Activated T-helper 2 cell treated with anti-CD3 and anti-CD28 coated beads, Interferon-gamma antibody, Interleukin-2, Interleukin-4, amounts not matched to agents 10 μg/mL and 5 μg/mL and 100 μg/mL, durations not matched to agents 14 hours and 24 hours and 36 hours (primary cell): ENCODE measurements at places on chromosomes 7 and 10. TPM values are rescaled to one million over a fixed set of nuclear protein-coding genes. Genes with fewer than 3 reads are reported as not detected.
A peak's percentile ranks its signal among the peaks of the same experiment; 100 is the strongest.

- peaks cover 66% of the 10 kb centered on the region for H3K27me3 ChIP-seq
- DNase-seq, result no peak
- H3K36me3 ChIP-seq, result no peaks in the 10 kb centered on the region
- no peak overlapping the region for H3K4me3 ChIP-seq
- H3K27ac ChIP-seq, result no peak overlapping the region
These were observed 304.6 kb downstream of the PRPF18 start for GRCh38 chr10:13891128-13892000.

DNA sequence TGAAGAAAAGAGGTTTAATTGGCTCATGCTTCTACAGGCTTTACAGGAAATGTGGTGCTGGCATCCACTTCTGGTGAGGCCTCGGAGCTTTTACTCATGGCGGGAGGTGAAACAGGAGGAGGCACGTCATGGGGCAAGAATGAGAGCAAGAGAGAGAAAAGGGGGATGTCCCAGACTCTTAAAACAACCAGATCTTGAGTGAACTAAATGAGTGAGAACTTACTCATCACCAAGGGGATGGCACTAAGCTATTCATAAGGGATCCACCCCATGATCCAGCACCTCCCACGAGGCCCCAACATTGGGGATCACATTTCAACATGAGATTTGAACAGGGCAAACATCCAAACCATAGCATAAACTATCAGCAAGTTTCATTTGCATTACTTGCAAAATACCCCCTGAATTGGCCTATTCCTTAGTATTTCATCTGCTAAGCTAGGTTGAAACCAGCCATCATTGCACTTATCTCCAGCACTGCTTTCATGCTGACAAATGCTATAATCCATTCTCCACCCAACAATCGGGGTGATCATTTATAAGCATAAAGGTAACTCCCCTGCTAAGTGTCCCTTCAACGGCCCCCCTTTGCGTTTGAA, 179.0 kb downstream of the NOC3L start:
- no peaks in the 10 kb centered on the region for H3K36me3 ChIP-seq
- H3K4me1 ChIP-seq, result no peaks in the 10 kb centered on the region
- no peak overlapping the region for H3K4me3 ChIP-seq

- no peak for DNase-seq
- H3K4me3 ChIP-seq, result no peak overlapping the region
- H3K4me1 ChIP-seq, result no peaks in the 10 kb centered on the region
- no peaks in the 10 kb centered on the region for H3K27me3 ChIP-seq
These were observed 84.0 kb downstream of the VPS41 start for GRCh38 chr7:38824948-38825347.

- peaks cover 20% of the 10 kb centered on the region for H3K27me3 ChIP-seq
- H3K27ac ChIP-seq, result peak overlapping the region; percentile 20
- H3K4me1 ChIP-seq, result peaks cover 10% of the 10 kb centered on the region
- no peak for DNase-seq
These were observed 77.8 kb upstream of the LRRC17 start for GRCh38 chr7:102834999-102835398.

DNA sequence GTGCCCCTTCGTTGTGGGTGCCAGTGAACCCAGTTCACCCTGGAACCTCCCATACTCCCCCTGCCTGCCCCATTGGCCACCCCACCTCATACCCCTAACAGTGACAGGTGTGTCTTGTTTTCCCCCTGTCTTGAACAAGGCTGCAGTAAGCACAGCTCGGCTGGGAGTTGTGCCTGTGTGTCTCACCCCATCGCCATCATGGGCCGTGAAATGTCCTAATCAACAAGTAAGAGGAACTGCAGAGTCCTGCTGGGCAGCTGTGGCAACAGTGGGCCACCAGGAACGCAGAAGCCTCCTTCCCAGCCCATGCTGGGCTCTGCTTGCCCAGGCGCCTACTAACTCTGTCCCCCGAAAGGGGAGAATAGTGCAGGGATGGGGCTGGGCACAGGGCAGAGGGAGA, 91.6 kb downstream of the C10orf105 start:
- no peak overlapping the region for H3K27ac ChIP-seq
- no peaks in the 10 kb centered on the region for H3K36me3 ChIP-seq
- peaks cover 2% of the 10 kb centered on the region for H3K27me3 ChIP-seq
- H3K4me1 ChIP-seq, result no peaks in the 10 kb centered on the region

The ASIC3 gene
- 3.3 and 4.0 TPM in 2 replicates for total RNA-seq

The CYP2C8 gene
- total RNA-seq, result 0.09 and 0.46 TPM in 2 replicates
